SJSA1 (cell line): ENCODE measurements at places on chromosomes 2 and 18. TPM values are rescaled to one million over a fixed set of nuclear protein-coding genes. Genes with fewer than 3 reads are reported as not detected.
A peak's percentile ranks its signal among the peaks of the same experiment; 100 is the strongest.

DNA sequence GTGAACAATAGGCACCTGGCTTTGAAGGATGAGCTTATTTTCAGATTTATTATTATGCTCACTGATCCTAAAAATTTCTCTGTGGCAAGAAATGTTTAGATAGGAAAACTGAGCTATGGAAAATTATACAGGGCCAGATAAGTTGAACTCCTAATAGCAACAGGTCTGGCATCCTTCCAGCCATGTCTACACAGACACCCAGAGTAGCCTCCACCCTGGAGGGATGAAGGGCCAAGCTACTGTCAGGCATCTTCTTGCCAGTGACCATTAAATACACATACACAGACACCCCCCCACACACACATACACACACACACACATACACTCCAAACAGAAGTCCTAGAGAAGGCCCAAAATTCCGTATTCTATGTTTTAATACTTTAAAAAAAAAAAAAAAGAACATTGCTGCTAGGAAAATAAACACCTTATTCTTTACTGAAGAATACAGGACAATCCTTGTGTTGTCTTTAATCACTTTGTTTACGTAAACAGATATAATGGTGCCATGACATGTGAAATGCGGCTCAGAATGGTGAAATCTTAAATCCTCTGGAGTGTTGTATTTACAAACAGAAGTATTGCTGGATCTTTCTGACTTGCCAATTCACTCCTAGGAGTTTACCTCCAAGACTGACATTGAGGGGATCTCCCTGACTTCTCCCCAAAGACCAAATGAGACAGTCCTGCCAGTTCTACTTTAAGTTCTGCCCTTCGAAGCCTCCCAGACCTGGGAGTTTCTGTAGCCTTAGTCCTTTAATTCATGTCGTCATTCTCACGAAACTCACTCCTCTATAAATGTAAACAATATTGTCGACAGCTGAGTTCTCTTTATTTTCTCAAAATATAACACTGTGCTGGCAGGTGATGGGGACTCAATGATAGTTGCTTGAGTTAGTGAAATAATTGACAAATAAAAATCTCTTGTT lies 163.1 kb downstream of the ANTXR1 start:
- peak; percentile 58 for DNase-seq

GRCh38 chr2:232908695-232909094 lies 38.6 kb downstream of the SNORC start:
- no peak for DNase-seq

DNA sequence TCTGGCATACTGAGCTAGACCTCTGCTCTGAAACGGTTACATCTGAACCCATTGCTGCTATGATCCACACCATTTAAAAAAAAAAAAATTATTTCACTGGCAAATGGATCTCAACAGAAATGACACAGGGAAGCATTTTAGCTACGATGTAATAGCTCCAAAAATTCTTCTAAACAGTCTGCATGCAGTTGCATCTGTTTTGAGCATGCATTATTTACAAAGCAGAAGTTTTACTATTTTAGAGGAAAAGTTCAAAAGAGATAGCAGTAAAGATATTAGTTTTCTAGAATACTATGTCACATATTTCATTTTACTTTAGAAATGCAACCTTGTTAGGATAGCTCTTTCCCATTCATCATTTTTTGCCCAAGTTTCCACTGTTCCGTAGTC lies 265.7 kb downstream of the MEIS1 start:
- no peak for DNase-seq

- DNase-seq: peak; percentile 25
Observed at GRCh38 chr2:219836647-219837177, 209.3 kb downstream of the SLC4A3 start.

DNA sequence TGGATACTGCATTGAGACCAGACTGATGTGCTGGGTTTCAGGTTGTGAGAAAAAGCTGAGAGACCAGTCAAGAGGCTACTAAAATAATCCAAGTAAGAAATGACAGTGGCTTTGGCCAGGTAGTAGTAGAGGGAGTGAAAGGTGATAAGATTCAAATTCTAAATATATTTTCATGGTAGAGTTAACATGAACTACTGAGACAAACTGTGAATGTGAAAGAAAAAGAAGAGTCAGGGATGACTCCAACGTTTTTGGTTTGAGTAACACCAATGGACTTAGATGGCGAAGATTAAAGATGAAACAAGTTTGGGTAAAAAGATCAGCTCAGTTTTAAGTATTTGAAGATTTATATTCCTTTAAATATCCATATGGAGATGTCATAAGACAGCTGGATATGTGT lies 209.4 kb downstream of the ZEB2 start:
- DNase-seq: no peak

- DNase-seq: no peak
Observed at GRCh38 chr2:155035308-155035707, 336.8 kb downstream of the KCNJ3 start.

CCNYL1 gene
- 7.0 and 9.8 TPM in 2 replicates for total RNA-seq

NT5DC4 gene
- total RNA-seq: not detected in 2 replicates

GRCh38 chr18:6745504-6746031 lies 16.1 kb downstream of the ARHGAP28 start:
- no peak for DNase-seq

DNA sequence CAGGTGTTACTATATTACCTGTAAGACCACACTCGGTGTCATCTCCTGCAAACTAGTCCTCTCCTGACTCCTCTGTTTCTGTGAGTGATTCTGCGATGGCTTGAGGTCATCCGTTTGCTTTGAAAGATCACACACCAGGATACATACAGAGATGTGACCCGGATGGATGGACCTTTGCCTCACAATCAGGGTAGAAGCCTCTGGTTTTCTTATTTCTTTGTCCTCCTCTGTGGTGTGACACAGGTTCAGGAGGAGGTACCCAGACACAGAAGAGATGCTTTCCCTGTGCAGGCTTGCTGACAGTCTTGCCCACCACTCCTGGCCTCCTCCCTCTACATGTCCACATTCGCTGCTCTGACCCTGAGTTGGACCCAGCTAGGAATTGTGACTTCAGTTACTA lies 34.6 kb downstream of the PSD4 start:
- DNase-seq: no peak

DNA sequence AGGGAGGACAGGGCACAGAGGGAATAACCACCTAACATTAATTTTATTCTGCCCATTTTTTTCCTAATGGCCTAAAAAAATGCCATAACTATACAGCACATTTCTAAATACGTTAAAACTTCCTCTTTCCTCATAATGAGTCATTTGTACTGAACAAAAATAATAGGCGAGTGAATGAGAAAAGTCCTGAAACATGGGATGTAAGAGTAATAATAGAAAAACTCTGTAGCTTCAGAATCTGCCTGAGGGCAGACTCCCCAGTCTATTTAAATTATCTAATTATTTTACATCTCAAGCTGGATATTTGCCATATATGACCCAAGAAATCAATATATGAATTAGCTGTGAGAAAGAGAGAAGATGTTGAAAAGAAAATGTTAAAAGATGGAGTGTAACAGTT lies 285.1 kb downstream of the TMX3 start:
- no peak for DNase-seq

TCF23 gene
- not detected in 2 replicates for total RNA-seq

DNA sequence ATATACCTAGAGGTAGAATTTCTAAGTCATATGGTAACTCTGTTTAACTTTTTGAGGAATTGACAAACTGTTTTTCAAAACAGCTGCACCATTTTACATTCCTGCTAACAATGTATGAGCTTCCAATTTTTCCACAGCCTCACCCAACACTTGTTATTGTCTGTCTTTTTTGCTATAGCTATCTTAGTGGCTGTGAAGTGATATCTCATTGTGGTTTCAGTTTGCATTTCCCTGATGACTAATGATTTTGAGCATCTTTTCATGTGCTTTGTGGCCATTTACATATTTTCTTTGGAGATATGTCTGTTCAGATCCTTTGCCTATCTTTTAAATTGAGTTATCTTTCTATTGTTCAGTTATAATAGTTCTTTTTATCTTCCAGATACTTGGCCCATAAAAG lies 273.8 kb downstream of the AGPS start:
- no peak for DNase-seq

ATP6V1C2 gene
- total RNA-seq: 0.13 TPM in 1 of 2 replicates, not detected in the other

DNA sequence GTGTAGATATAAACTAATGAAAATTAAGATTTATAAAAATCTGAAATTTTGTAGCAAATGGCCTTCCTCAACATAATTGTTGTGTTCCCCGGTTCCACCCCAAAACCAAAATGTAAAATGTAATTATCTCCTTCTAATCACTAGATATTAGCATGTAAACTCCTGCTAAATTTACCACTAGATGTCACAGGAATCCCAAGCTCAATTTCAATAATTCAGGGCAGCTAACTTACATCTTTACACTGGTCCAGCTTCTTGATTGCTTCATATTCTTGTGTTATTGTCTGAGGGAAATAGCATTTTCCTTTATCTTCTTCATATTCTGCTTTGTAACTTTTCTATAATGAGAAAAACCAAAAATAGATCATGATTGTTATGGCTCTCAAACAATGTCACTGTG lies 42.6 kb downstream of the NEB start:
- DNase-seq: no peak

NEURL3 gene
- total RNA-seq: not detected in 2 replicates

UGT1A10 gene
- total RNA-seq: not detected in 2 replicates

DNA sequence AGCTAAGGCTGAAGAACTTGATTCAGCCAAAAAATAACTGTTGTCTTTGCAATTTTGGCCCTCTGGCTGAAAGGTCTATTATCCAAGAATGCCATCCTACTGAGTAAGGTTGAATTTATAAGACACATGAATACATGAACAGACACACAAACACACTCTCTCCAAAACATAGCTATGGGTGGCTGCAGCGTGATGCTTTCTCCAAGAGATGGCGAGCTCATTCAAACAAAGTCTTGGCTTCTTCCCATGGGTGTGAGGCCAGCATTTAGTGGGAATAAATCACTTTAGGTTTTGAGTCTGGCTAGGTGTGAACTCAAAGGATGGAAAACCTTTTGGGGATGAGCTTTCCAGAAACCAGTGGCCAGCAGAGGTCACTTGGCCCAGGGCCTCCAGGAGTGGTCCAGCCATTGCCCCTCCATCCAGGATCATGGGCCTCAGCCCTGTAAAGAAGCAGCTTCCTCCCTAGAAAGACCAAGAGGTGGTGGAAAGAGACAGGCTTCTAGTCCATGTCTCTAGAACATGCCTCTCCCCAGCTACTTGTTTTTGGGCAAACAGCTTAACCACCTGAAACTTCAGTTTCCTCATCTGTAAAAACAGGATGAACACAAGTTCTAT lies 11.0 kb upstream of the OSR1 start:
- no peak for DNase-seq

GRCh38 chr2:223735659-223736244 lies 101.6 kb downstream of the AP1S3 start:
- no peak for DNase-seq

PLEKHH2 gene
- total RNA-seq: 4.5 and 9.4 TPM in 2 replicates

CKAP2L gene
- total RNA-seq: 25.1 and 33.4 TPM in 2 replicates

MC5R gene
- not detected in 2 replicates for total RNA-seq

UGT1A8 gene
- not detected in 2 replicates for total RNA-seq

PTH2R gene
- not detected in 2 replicates for total RNA-seq

CD207 gene
- not detected in 2 replicates for total RNA-seq

DNA sequence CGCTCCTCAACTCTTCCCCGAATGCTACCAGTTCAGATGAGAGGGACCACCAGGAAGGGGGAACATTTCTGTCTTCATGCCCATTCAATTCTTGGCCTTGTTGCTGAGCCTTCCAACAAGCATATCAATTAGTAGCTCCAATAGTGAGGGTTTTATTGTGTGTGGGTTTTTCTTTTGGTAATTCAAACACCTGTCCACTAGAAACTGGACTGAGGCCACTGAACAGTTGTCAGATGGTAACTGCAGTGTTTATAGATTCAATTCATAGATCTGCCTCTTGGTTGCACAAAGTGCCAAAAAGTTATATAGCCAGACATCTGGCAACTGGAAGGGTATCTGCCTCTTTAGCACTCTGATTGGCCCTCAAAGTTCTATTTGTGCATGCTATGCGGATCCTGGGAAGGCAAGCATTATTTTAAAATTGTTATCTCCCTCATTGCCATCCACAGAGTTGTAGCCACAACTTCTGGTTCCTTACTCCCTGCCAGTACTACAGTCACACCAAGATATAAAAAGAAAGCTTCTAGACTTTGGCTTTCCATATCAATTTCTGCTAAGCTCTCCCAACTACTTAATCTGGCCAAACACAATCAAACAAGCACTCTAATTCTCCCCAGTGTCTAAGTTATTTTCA lies 83.3 kb upstream of the ZNF521 start:
- no peak for DNase-seq

- DNase-seq: peak; percentile 31
Observed at GRCh38 chr18:74353169-74353775, 37.6 kb downstream of the C18orf63 start.

DNA sequence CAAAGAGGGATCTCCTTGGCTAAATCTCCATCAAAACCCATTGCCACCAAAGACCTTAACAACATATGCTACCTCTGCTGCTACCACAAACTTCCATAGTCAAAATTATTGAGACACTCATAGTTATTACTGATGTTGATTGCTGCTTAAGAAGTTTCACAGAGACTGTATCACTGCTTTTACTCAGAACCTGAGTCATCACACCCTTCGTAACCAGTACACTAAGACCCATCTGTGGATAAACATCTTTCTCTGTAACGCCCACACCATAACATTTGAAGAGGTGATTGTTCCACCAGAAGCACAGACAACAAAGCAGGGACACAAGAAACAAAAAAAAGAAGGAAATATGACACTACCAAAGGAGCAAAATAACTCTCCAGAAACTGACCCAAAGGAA lies 1563.1 kb downstream of the LRP1B start:
- DNase-seq: no peak

NMUR1 gene
- 0.21 and 1.0 TPM in 2 replicates for total RNA-seq

GRCh38 chr18:44638034-44638540 lies 42.6 kb upstream of the SETBP1 start:
- DNase-seq: no peak

GRCh38 chr2:12970861-12971260 lies 254.1 kb downstream of the TRIB2 start:
- DNase-seq: peak; percentile 57

GRCh38 chr18:3623769-3624545 lies 174.0 kb downstream of the TGIF1 start:
- peak; percentile 98 for DNase-seq

DNA sequence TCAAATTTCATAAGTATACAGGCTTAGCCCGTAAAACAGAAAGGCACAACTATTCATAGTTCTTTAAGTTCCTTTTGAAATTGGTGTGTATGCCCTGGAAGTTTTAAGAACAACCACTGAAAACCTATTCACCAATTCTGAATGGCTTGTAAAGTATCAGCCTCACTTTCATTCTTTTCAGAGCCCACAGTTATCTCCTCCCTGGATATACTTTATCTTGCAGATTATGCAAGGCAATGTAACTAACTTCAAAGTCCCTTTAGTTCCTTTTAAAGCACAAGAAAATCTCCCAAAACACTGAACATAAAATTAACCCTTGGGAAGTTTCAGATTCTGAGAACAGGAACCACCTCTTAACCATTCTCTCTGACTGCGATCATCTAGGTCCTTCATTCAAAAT lies 1.1 kb downstream of the STRN start:
- no peak for DNase-seq
